D341Med (cell line): ENCODE measurements at places on chromosomes 11 and 22.
A peak's percentile ranks its signal among the peaks of the same experiment; 100 is the strongest.

DNA sequence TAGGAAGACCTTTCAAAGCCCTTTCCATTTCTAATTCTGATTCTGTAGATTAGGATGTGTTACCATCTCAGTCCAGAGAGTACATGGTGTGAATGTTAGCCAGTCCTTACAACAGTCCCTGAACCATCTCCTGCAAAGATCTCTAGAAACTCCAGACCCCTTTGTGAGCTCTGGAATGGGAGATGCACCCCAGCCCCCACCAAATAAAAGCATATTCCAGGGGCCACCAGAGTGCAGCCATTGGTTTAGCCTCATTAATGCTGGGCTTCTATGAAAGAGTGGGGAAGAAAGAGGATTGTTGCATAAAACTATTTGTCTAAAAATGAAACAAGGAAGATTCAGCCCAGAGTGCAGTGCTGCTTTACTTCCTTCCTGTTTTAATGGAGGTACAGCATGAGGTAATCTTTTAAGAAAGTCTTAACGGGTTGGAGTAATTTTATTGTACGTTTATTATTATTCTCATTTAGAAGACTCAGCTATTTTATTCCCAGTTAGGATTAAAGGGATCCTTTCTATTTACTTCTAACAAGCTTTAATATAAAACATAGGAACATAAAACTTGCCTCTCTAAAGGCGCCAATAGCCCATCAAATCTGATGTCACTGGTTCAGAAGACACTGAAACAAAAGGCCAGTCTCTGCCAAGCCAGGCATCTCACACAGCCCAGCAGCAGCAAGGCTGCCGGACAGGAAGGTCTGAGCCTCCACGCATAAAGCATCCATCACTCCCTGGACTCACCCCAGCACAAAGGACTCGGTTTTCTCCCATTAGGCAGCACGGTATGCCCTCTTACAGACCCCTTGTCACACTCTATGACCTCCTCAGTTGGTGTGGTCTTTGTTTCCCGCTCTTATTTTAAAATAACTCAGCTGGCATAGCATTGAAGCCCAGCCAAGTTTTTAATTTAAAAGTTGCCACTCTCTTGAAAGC, 203.9 kb upstream of the BLID start:
- no peak for DNase-seq

DNA sequence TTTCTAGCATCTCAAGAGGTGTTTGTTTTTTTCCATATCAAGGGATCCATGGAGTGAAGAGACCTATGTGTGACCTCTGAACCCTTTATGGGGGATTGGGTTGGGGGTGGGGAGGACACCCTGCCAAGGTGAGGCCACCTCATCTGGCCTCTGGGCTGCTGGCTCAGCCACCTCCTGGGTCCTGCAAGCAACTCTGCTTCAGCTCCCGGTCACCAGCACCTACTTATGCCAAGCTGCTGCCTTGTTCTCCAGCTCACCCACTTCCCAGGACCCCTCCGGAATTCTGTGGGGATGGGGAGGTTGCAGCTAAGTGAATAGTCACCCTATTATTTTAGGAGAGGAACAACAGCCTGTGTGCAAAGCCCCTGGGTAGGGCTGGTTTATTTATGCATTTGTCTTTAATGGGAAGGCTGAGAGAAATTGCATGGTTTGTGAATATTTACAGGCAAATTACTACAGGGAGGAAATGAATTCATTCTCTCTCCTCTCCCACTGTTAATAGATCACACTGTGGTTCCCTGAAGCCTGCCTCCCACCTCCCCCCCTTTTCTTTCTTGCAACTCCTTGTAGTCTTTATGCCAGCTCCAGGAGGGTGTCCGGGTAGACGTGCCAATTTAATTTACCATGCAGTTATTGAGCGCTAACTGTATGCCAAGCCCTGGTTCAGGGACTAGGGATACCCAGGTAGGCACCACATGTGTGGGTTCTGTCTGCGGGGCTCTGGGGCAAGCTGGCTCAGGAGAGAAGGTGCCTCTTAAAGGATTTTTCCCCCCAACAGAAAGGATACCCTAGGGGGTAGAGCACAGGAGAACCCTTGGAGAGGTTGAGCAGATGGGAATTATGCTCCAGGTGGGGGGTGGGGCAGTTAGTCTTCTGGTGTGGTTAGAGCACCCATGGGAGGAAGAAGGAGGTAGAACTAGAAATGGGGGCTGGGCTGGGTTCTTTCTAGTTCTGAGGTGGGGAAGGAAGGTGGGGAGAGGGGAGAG, 50.7 kb downstream of the TSPAN18 start:
- no peak for DNase-seq

GRCh38 chr11:95195831-95196230, 35.2 kb downstream of the SESN3 start:
- DNase-seq = no peak

- DNase-seq = no peak
Measured at GRCh38 chr22:50294319-50294656, 13.2 kb downstream of the PLXNB2 start.

GRCh38 chr11:28108958-28109357, 770 bp downstream of the METTL15 start:
- DNase-seq = no peak

- no peak for DNase-seq
Measured at GRCh38 chr11:65488273-65489034, 10.4 kb upstream of the MALAT1 start.

DNA sequence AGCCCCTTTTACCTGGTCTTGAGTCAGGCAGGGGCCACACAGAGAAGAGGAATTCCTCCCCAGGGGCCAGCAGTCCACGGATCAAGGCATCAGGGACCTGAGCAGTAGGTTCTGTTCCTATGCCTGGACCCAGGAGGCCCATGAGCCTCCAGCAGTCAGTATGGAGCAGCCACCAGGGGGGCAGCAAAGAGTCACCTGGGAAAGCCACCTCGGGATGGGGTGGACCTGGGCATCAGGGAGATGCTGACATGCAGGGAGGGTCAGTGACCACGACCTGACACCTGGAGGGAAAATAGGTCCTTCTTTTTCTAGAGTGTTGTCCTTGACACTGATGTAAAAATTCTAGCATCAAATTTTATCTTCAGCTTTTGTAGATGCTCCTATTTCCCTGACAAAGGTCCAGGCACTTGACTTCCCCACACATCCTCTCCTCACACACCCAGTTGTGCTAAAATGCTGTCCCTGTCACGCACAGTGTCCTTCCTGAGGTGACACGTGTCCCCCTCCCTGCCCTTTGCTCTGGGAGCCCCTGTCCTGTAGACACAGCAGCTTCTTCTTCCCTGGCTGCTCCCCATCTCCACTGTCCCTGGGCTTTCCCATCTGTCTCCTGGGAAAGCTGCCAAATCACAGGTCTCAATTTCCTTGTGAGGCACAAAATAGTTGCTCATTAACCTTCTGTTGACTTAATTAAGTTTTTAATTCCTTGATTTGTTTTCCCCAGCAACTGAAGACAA, 70.0 kb upstream of the IGLL5 start:
- DNase-seq = no peak

GRCh38 chr22:28014211-28015045, 95.4 kb upstream of the PITPNB start:
- DNase-seq = no peak

DNA sequence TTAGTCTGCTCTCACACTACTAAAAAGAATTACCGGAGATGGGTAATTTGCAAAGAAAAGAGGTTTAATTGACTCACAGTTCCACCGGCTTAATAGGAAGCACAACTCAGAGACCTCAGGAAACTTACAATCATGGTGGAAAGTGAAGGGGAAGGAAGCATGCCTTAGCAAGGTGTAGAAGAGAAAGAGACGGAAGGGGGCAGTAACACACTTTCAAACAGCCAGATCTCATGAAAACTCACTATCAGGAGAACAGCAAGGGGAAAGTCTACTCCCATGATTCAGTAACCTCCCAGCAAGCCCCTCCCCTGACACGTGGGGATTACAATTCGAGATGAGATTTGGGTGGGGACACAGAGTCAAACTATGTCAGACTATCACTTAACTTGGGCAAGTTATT, 236.6 kb upstream of the ANO3 start:
- DNase-seq = no peak

DNA sequence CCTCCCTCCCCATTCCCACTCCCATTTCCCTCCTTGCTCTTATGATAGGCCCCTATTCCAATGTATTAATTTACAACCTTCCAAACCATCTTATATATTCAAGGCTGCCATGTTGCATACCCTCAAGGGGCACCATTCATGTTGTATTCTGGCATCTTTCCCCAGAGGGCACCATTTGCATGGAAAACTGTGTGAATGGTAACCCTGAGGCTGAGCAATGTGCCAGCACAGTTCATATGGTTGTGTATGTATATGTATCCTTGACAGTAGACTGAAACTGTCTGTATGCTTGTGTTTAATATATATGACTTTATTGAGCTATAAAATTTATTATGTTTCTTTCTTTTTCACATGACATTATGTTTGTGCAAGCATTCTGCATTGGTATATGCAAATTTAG, 7.3 kb downstream of the RASSF10 start:
- DNase-seq = peak; percentile 43

DNA sequence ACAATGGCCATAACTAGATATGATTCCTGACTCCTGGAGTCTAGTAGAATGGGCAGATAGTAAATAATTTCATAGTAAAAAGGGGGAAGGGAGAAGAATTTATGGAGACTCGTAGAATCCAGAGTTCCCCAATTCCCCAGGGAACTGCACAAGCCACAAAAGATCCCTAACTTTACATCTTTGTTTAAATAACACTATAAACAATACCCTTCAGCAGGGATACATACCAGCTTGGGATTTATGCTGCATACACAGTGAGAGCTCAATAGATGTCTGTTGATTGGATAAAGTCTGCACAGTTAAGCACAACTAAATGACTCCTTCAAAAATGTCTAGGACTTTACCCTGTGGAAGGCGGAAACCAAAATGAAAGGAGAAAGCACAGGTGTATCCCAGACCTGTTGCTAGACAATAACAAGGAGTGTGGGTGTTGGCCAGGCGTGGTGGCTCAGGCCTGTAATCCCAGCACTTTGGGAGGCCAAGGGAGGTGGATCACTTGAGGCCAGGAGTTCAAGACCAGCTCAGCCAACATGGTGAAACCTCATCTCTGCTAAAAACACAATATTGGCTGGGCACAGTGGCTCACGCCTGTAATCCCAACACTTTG, 6.8 kb downstream of the SLC35F2 start:
- no peak for DNase-seq

DNA sequence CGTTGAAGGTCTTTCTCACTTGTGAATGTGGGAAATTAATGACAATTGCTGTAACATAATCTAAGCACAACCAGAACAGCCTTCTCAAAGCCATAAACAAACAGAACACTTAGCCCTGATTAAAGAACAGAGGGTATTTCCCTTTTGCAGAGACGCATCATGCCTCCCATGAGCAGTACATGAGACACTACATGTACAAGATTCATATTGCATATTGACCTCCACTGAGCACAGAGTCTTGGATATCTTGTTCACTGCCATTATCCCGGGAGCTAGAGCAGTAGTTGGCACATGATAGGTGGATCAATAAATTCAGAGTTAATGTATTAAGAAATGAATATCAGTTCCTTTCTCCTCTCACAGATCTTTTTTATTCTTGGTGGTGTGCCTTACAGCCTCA, 1194.3 kb upstream of the TENM4 start:
- DNase-seq = no peak

DNA sequence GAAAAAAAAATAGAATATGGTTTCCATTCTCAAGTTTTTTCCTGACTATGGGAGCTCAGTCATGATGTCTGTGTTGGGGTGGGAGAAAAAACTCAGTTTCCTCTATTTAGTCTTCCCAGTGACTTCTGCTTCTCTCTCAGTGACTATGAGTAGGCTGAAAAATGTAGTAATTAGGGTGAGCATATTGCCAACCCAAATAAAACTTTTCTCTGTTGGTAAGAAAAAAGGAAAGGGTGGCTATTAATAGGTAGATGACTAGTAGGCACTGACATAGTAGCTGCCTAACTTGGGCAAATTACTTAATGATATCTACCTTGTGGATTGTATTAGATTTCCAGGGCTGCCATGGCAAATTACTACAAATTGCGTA, 34.2 kb upstream of the BIRC3 start:
- DNase-seq = no peak

- no peak for DNase-seq
Measured at GRCh38 chr22:41636467-41636866, 15.4 kb downstream of the XRCC6 start.

- DNase-seq = no peak
Measured at GRCh38 chr11:125933030-125933813, 12.6 kb upstream of the VSIG10L2 start.

DNA sequence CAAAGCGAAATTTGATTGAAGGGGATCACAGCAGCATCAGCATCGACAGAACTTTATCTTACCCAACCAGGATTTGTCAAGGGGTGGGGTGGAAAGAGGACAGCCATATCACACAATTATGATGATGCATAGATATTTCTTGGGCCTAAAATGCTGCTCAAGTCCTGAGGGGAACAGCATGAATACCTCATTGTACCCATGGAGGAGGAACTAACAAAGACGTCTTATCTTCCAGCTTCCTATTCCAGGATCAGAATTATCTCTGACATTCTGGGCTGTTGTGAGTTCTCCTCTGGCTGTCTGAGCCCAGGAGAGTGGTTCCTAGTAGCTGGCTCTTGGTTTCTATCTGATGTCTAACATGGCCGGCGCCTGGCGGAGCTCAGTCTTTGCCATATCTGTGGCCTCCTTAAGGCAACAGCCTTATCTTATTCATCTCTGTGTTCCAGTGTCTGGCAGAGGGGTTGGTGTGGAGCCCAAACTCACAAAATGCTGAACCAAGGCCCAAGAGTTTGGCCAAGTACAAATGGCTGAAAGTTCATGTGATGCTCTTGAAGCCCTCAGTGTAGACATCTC, 68.2 kb upstream of the TIMP3 start:
- no peak for DNase-seq

GRCh38 chr11:68002938-68003845, 705 bp downstream of the UNC93B1 start:
- peak; percentile 55 for DNase-seq

DNA sequence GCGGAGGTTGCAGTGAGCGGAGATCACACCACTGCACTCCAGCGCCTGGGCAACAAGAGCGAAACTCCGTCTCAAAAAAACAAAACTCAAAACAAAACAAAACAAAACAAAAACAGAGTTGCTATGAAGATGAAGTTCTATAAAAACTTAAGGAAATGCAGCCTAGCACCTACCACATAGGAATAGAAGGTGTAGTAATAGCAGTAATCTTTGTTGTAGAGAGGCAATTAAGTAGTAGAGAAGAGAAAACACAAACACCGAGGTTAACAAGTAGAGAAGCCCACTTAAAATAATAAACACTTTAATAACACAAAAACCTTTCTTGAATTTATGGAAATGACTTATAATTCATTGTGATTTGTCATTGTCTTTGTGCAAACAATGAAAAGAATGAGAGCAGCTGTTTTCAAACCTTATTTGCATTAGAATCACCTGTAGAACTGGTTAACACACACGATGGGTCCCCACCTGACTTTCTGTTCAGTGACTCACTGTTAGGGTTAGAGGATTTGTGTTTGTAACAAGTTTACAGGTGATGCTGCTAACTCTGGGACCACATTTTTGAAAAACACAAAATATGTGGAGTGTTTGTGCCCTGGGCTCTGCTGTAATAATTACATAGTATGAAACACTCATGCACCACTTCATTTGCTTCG, 43.1 kb downstream of the TYR start:
- no peak for DNase-seq
